ENCODE measurements at places on chromosomes 6 and 20.

- no peak for DNase-seq
Measured at GRCh38 chr6:118344014-118344670, 204.0 kb upstream of the PLN start.

GRCh38 chr6:90429713-90430112, 133.1 kb upstream of the BACH2 start:
- no peak for DNase-seq

GRCh38 chr20:18991012-18991411, 177.4 kb downstream of the SCP2D1 start:
- no peak for DNase-seq

GRCh38 chr6:37990762-37991525, 171.4 kb downstream of the ZFAND3 start:
- DNase-seq: no peak

DNA sequence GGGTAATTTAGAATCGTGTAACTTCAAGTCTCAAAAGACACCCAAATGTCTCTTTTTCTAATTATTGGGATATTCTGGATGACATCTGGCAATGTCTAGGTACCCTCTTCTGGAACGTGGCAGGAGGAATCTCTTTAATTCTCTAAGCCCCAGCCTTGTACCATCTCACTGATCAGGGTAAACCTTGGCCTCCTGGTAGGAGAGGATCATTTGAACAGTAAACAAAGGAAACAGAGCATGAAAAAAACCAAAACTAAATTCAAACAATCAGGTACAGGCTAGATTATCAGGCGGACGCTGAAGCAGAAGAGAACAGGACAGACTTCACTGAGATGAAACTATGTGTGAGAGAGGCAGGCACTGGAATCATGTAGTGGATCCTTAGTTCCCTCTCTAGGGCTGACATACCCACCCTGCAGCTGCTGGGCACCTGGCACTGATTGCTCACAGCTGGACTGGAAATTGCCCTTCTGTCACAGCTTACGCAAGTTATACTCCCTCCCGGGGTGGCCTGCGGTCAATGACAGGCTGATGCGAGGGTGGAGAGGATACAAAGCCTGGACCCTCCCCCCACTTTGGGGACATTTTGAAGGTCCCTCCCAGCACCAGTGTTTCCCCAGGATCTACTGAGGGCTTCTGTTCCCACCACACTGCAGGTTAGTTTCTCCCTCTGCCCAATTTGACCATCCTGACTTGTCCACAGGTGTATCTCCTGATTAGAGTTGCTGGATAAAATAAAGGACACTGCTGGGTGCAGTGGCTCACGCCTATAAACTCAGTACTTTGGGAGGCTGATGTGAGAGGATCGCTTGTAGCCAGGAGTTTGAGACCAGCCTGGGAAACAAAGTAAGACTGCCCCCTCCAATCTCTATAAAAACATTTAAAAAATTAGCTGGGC, 20.6 kb upstream of the ZBTB24 start:
- DNase-seq: no peak

- no peak for DNase-seq
Measured at GRCh38 chr6:3624250-3625136, 127.0 kb downstream of the PXDC1 start.

All from cortex of kidney (tissue), 1 donor.